ENCODE measurements at places on chromosomes 4 and X.

GRCh38 chr4:140096921-140097320, 57.1 kb downstream of the MAML3 start:
- no peak for DNase-seq

DNA sequence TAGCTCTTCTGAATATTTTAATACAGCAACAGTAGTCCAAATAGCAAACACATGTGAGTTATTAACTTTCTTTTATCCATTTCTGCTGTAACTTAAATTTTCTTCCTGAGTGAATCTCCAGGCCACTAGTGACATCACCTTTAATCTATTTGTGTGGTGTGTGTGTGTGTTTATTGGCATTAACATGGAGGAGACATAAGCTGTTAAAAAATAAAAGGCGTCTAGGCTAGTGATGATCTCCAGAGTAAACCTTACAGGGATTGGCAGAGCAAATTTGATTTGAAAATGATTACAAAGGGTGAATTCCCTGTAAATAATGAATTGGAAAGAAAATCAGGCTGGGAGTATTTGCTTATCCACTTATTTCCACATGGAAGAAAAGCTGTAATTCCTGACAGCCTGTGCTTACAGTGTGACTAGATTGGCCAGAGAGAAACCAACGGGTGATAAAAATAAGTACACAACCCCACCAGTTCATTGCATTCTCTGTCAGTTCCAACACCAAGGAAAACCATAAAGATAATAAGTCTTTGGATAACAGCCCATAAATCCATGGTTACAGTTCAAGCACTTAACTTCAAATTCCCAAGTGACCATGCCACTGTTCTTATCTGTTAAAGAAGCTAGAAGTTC, 186.1 kb downstream of the ENOX2 start:
- DNase-seq, result peak; percentile 25

GRCh38 chrX:37350034-37350365, 836 bp downstream of the PRRG1 start:
- DNase-seq, result peak; percentile 39

- DNase-seq, result peak; percentile 64
These were observed 54.0 kb downstream of the JADE1 start for GRCh38 chr4:128863312-128864075.

DNA sequence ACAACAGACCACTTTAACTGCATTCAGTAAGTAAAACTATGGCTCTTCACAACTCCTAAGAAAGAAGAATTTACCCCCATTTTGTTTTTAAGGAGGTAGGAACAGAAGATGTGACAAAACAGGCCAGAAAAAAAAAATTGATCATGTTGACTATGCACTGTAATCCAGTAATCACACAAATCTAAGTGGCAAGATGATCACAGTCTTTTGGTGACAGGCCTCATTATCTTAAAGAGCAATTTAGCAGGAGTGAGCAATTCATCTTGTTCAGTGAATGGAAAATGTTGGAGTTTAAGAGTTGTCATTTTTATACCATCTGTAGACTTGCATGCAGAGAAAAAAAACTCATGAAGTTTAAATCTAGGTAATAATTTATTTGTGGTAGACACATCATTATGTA, 115.1 kb downstream of the SLC39A8 start:
- DNase-seq, result no peak

- DNase-seq, result peak; percentile 74
These were observed 272.7 kb upstream of the PCDH18 start for GRCh38 chr4:137804906-137805495.

DNA sequence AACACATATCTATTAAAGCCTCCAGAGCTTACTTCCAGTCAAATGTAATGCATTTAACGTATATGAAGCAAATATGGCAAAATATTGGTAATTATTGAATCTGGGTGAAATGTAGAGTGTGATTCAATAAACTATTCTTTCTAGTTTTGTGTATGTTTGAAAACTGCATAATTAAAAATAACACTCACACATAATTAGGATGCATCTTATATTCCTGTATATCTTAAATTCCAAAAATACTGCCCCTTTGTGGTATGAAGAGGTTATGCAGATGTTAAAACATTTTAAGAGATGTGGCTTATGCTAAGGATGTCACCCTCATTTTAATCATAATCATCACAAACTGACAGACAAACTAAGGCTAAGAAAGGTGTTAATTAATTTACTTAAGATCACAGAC, 182.9 kb downstream of the COX18 start:
- peak; percentile 50 for DNase-seq

DNA sequence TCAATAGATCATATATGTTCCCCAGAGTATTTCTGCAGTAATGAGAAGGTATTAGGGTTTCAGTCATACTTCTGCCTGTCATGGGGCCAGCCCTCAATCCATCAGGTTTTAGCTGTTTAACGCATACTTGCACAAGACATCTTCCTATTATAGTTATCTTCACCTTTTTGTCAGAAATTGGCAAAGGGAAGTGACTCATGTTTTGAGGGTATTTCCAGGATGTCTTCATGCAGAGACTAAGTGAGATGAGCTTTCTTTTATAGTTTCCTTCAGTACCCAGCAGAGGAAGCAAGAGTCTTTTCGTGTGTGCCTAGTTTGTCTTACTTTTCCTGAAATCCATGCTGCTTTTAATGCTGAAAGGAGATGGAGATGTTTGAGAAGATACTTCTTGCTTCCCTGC, 9.5 kb downstream of the CSTF2 start:
- DNase-seq, result peak; percentile 57

DNA sequence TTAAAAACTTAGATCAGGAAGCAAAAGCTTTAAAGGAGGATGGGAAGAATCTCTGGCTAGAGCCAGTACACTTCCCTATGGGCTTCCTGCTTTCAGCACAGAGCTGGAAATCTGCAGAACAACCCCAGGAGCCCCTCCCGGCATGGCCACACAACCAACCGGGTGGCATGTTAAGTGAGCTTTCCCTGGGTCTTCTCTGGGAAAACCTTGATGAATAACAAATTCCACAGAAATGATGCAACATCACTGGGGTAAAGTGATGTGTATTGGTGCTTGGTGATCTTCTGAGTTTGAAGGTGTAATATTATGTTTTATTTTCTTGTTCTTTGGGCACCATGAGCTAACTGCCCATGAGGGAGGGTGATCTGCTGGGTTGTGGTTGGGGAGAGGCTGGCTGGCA, 22.1 kb downstream of the NHS start:
- peak; percentile 75 for DNase-seq

DNA sequence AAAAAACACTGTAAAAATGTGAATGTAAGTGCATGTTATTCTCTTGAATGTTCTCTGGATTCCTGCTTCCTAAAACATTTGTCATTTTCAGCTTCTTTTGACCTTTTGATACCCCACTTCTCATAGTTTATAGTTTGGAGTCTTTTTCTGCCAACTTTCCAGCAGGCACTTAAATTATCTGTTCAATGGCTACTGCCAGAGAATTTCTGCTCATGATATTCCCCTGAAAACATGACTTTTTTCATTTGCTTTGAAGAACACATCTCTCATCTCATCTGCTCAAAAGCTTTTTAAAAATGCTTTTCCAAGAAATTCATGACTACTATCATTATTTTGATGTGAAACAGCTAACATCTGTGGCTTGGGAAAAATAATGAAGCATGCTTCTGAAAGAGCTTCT, 269.7 kb upstream of the PCDH7 start:
- DNase-seq, result no peak

GRCh38 chr4:122525865-122526264, 69.3 kb upstream of the IL2 start:
- no peak for DNase-seq

DNA sequence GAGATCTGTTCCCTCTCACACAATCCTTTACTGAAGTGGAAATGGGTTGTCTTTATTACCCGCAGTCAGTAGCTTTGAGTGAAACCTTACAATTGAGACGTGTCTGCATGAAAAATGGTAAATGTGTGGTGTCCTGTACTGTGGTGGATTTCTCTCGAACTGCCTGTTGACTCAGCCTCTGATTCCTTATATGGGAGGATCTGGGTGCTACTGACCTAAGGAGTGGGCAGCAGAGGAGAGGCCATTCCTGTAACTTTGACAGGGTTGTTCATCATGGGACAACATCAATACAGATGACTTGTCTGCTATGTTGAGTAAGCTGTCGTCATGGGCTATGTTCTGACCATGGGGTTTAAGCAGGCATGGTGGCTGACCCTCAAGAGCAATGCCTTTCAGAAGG, 159.6 kb upstream of the WDR1 start:
- DNase-seq, result no peak

DNA sequence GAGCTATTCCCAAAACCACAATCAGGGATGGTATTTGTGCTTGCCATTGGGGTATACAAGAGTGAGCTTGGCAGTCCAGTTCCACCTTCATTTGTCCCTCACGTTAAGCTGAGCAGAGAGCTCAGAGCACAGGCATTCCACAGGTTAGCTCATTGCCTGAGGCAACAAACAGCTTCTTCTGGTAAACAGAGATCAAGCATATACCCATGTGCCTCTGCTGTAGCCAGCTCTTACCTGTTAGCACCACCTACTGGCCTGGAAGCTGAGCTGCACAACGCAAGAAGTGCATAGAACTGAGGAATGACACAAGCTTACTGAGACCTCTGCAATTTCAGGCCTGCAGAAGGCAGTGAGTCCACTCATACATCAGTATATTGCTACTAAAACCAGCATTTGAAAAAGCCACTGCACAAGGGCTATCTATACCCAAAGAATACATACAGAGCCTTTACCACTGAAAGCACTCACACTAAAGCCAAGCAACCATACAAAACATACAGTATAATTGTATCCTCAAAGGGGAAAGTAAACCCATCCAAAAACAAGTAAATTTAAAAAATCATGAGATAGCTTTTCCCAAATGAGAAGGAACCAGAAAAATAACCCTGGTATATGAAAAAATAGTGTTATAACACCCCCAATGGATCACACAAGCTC, 258.3 kb upstream of the GABRA2 start:
- DNase-seq, result peak; percentile 64

DNA sequence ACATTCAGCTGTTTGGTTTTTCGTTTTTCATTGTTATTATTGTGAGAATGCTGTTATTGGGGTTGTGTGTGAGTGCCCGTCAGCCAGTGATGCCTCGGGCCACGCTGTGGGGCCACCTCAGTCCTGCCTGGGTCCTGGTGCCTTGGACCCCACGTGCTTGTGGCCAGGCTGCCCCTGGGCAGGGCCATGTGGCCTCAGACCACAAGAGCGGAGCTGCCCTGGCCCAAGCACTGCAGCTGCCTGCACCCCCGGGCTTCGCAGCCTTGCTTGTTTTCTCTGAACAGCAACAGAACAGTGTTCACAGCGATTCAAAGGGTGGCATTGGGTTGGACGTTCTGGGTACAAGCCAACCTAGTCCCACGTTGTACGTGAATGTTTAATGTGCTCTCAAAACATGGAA, 56.9 kb downstream of the CPLX1 start:
- no peak for DNase-seq

DNA sequence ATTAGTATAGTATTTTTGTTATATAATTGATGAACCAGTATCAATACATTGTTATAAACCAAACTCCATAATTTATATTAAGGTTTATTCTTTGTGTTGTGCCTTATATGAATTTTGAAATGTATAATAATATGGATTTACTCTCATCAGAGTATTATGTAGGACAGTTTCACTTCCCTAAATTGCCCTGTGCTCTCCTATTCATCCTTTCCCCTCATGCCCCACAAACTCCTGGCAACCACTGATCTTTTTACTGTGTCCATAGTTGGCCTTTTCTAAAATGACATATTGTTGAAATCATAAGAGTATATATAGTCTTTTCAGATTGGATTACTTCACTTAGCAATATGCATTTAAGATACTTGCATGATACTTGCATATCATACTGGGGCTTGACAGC, 958.1 kb upstream of the GRID2 start:
- DNase-seq, result no peak

DNA sequence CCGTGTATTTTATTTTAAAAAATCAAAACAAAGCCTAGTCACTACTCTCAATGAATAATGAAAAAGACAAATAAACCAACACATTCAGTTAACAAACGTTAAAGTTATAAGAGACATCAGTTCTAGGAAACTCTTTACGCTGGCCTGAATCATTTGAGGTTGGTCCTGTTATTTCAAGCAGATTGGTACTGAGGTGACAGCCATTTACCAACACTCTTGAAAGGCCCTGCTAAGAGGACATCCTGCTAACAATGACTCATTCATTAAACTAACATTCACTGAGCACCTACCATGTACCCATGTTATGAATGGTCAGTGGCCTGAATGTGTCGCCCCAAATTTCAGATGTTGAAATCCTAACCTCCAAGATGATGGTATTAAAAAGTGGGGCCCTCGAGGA, 57.1 kb upstream of the ADGRG2 start:
- DNase-seq, result peak; percentile 19

- peak; percentile 23 for DNase-seq
These were observed 40.1 kb downstream of the LDB2 start for GRCh38 chr4:16858275-16858752.

GRCh38 chr4:4383085-4383484, 3.8 kb upstream of the NSG1 start:
- DNase-seq, result no peak

DNA sequence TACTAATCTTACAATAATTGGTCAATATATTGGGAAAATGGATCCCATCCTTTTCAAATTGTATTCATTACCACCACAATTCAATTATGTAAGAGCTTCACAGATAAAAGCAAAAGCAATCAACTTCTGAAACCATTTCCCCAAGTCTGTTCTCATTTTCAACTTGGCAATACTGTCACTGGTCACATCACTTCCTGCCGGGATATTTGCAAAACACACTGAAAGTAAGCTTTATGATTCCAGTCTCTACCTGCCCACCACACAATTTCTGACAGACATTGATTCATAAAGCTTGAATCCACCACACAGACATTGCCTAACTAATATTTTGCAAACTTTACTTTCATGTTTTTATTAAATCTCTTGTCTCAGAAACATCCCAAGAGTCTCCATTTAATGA, 53.6 kb downstream of the LIN54 start:
- no peak for DNase-seq

DNA sequence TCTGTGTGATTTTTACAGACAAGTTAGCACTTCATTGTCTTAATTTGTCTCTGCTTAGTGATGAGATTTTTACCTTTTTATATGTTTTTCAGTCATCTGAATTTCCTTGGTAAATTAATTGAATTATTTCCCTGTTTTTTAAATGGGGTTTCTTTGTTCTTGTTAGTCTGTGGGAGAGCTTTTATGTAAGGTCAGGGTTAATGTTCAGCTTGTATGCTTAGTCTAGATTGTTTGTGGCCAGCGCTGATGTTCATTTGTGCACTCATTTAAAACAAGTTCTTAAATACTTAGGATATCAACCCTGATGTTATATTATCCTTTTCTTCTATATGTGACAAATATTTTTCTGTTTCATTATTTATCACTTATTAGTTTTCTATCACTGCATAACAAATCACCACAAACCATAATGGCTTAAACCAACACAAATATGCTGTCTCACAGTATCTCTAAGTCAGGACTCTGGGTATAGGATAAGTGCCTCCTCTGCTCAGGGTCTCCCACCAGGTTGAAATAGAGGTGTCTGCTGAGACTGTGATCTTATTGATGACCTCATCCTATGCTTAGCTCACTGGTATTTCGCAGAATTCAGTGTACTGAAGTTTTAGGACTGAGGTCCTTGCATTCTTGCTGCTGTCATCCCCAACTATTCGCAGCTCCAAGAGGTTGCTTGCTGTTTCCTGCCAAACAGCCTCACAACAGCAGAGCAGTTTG, 53.2 kb downstream of the ATP10D start:
- DNase-seq, result no peak

GRCh38 chrX:16433021-16433420, 216.9 kb upstream of the S100G start:
- DNase-seq, result no peak

Measured in PC-3 (cell line).